ENCODE measurements at places on chromosomes 3 and 15. TPM values are rescaled to one million over a fixed set of nuclear protein-coding genes. Genes with fewer than 3 reads are reported as not detected.
A peak's percentile ranks its signal among the peaks of the same experiment; 100 is the strongest.

DNA sequence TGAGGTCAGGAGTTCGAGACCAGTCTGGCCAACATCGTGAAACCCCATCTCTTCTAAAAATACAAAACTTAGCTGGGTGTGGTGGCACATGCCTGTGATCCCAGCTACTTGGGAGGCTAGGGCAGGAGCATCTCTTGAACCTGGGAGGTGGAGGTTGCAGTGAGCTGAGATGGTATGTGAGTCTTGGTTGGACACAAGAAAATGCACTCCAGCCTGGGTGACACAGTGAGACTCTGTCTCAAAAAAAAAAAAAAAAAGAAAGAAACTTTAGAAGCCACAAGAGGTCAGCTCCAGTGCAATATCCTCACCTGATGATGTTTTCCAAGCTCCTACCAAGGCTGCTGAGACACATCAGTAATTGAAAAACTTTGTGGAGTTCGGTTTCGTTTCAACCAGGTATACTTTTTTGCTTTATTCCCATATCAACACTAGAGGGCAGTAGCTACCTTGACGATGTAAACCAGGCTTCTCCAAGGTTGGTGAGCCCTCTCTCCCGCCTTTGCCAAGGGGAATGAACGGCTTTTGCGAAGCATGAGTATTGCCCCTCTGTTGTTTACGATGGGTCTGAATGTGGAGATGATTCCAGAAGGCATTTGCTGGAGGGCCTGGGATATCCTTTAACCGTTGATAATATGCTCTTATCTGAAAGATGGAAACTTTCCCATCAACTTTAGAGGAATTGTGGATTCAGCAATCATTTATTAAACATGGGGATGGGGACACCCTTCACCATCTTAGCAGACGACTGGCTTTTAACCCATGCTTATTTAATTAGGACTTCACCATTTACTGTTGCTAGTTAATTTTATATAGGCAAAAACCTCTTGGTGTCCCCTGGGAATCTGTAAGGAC is 202.8 kb downstream of the SV2B start:
- H3K27me3 ChIP-seq, result no peaks in the 10 kb centered on the region
- H3K36me3 ChIP-seq, result no peaks in the 10 kb centered on the region

- H3K27ac ChIP-seq, result no peak overlapping the region
- peaks cover 15% of the 10 kb centered on the region for H3K36me3 ChIP-seq
- DNase-seq, result no peak
- no peaks in the 10 kb centered on the region for H3K27me3 ChIP-seq
- no peaks in the 10 kb centered on the region for H3K4me1 ChIP-seq
Measured at GRCh38 chr3:10157031-10157430, 7.7 kb upstream of the IRAK2 start.

- H3K4me1 ChIP-seq, result peaks cover 2% of the 10 kb centered on the region
- H3K27me3 ChIP-seq, result no peaks in the 10 kb centered on the region
- H3K27ac ChIP-seq, result no peak overlapping the region
- DNase-seq, result no peak
Measured at GRCh38 chr3:183532620-183533411, 22.7 kb downstream of the KLHL6 start.

- H3K4me3 ChIP-seq, result no peak overlapping the region
- H3K27me3 ChIP-seq, result no peaks in the 10 kb centered on the region
- DNase-seq, result no peak
- no peaks in the 10 kb centered on the region for H3K36me3 ChIP-seq
- H3K27ac ChIP-seq, result no peak overlapping the region
- no peaks in the 10 kb centered on the region for H3K4me1 ChIP-seq
Measured at GRCh38 chr3:127986803-127987202, 65.4 kb upstream of the SEC61A1 start.

- no peak overlapping the region for H3K4me3 ChIP-seq
- H3K27me3 ChIP-seq, result no peaks in the 10 kb centered on the region
- H3K27ac ChIP-seq, result no peak overlapping the region
- H3K36me3 ChIP-seq, result no peaks in the 10 kb centered on the region
Measured at GRCh38 chr15:43276563-43277200, 10.0 kb upstream of the TGM5 start.

GRCh38 chr3:74033806-74034205 is 409.1 kb upstream of the PDZRN3 start:
- DNase-seq, result no peak
- no peaks in the 10 kb centered on the region for H3K27me3 ChIP-seq
- no peak overlapping the region for H3K4me3 ChIP-seq
- no peaks in the 10 kb centered on the region for H3K36me3 ChIP-seq
- H3K4me1 ChIP-seq, result no peaks in the 10 kb centered on the region

GRCh38 chr3:65732051-65732935 is 306.4 kb downstream of the MAGI1 start:
- H3K36me3 ChIP-seq, result no peaks in the 10 kb centered on the region
- no peak for DNase-seq
- no peak overlapping the region for H3K4me3 ChIP-seq
- no peaks in the 10 kb centered on the region for H3K27me3 ChIP-seq
- H3K27ac ChIP-seq, result no peak overlapping the region

DNA sequence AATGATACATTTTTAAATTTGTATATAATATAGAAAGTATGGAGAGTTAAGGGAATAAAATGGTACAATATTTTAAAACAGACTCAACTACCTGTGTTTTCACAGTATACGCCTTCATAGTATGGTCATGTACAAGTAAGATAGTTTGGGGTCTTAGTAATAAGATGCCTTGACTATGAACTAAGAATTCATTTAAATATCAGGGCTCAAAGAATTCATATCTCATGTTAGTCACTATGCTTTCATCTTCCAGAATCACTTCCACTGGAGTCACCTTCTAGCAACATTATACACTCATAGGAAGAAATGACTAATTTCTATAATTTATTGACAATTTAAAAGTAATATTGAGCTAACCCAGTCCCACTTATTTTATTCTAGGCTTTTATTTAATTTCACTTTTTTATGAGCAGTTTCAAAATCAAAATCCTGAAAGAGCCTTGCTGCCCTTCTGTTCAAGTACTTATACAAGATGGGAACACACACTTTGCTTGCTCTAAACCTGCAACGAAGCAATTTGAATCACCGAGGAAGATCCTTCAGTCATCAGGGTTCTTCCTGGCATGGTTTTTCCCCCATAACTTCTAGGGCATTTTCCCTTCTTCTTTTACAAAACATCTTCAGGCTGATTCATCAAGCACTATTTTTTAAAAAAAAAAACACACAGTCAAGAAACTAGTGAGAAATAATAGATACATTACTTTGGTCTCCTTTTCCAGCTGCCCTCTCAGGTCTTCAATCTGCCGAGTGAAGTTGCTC is 94.1 kb downstream of the MYH15 start:
- DNase-seq, result no peak
- H3K27ac ChIP-seq, result no peak overlapping the region
- no peak overlapping the region for H3K4me3 ChIP-seq
- H3K36me3 ChIP-seq, result no peaks in the 10 kb centered on the region
- H3K4me1 ChIP-seq, result peaks cover 2% of the 10 kb centered on the region

GRCh38 chr15:49887659-49888322 is 231.2 kb downstream of the ATP8B4 start:
- H3K4me1 ChIP-seq, result no peaks in the 10 kb centered on the region
- no peak overlapping the region for H3K4me3 ChIP-seq
- H3K27me3 ChIP-seq, result no peaks in the 10 kb centered on the region
- no peak for DNase-seq

DNA sequence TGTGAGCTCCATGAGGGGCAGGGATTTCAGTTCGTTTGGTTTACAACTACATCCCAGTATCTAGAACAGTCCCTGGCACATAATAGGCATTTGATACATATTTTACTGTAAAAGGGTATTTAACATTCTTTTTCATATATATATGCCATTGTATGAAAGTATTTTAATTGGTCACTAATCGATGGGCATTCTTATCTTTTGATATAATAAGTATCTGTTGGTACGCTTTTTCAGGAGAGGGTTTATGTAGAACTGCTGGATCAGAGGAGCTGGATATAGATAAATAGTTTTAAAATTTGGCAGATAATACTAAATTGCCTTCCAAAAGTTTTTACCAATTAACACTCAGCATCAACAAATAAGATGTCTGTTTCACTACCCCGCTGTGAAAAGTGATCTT is 978 bp upstream of the RSL24D1 start:
- H3K4me3 ChIP-seq, result peak overlapping the region; percentile 86
- peak overlapping the region; percentile 93 for H3K27ac ChIP-seq
- peaks cover 24% of the 10 kb centered on the region for H3K4me1 ChIP-seq
- no peaks in the 10 kb centered on the region for H3K27me3 ChIP-seq

GRCh38 chr3:150149651-150150051 is 179.0 kb upstream of the PFN2 start:
- no peaks in the 10 kb centered on the region for H3K27me3 ChIP-seq
- H3K27ac ChIP-seq, result no peak overlapping the region
- no peaks in the 10 kb centered on the region for H3K4me1 ChIP-seq
- no peaks in the 10 kb centered on the region for H3K36me3 ChIP-seq
- DNase-seq, result no peak

- H3K4me1 ChIP-seq, result peaks cover under 1% of the 10 kb centered on the region
- H3K27ac ChIP-seq, result no peak overlapping the region
- H3K4me3 ChIP-seq, result no peak overlapping the region
- no peak for DNase-seq
- H3K36me3 ChIP-seq, result no peaks in the 10 kb centered on the region
Measured at GRCh38 chr3:105829871-105830622, 38.8 kb downstream of the CBLB start.

Gene PTPRG
- total RNA-seq, result 81.7 TPM

Gene SLC28A2
- total RNA-seq, result not detected

Gene TF
- total RNA-seq, result 0.61 TPM

Gene PSTPIP1
- total RNA-seq, result 37.0 TPM

Gene DNAH12
- total RNA-seq, result 8.8 TPM

Data from upper lobe of left lung (tissue), 6 donors.